ENCODE measurements at places on chromosomes 4 and X.

DNA sequence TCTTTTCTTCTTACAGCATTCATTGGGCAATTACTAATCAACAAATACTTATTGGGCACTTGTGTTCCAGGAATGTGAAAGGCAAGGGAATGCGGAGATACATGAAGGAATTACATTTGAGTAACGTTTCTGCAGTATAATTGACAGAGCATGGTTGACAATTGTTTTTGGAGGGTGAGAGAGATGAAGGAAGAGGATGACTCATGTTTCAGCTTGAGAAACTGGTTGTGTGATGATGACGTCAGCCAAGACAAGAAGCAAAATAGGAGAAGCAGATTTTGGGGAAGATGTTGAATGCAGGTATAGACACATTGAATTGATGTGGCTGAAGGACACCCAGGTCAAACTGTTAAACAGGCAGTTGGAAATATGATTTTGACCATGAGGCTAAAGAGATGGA is 8.0 kb upstream of the CPEB2 start:
- no peak for DNase-seq

- no peak for DNase-seq
Observed at GRCh38 chr4:186693159-186693815, 30.4 kb downstream of the FAT1 start.

DNA sequence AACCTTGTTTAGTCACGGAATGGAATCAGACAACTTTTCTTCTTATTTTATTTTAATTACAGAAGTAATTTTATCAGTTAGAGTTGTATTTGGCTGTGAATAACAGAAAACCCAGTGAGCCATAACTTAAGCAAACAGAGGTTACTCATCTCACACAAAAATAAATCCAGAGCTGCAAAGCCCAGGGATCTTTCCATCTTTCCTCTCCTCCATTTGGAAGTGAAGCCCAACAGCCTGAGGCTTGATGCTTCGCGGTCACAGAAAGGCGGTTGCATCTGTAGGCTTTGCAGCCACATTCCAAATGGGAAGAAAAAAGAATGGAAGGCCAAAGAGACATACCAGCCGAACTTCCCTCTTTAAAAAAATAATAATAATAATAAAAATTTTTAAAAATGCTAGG is 22.6 kb downstream of the CHRNA9 start:
- DNase-seq, result no peak

- no peak for DNase-seq
Observed at GRCh38 chr4:148653681-148654080, 211.5 kb upstream of the NR3C2 start.

- DNase-seq, result no peak
Observed at GRCh38 chr4:102399021-102399420, 53.7 kb upstream of the SLC39A8 start.

DNA sequence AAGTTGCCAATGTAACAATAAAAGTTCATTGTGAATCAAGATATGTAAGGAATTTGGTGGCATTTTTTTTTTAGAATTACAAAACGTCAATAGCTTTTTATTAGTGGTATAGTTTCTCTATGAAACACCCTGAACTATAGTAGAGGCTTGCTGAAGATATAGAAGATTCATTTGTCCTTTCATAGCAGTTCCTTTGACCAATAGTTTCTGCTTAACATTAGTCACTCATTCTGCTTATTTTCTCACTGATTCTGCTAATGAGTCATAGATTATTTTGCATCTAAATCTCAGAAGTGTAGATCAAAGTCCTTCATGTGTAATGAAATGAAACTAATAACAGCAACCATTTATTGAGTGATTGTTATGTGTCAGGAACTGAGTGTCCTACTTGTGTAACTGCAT is 205.0 kb upstream of the TET2 start:
- DNase-seq, result no peak

- DNase-seq, result no peak
Observed at GRCh38 chr4:168685136-168685809, 188.4 kb downstream of the PALLD start.

DNA sequence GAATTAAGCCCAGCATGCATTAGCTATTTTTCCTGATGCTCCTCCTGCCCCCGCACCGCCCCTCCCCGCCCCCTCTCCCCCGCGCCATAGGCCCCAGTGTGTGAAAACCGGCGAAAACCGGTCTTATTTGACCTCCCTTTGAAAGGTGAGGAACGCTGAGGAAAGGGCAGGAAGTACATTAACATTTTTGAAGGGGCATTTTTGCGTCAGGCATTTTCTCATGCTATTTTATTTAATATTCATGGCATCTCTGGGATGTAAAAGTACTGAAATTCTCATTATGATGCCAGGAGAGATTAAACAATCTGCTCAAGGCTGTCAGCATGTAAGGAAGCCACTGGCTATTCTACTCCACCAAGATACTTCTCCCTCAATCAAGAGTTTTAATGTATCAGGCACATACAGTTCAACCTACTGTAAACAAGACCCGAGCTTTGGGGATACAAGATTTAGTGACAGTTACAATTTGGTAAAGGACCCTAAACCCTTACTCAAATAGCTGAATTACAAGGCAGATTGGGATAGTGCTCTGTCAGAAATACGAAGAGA is 1.2 kb upstream of the NMU start:
- no peak for DNase-seq

- no peak for DNase-seq
Observed at GRCh38 chr4:168309781-168310180, 8.8 kb downstream of the DDX60 start.

GRCh38 chrX:113962343-113962742 is 621.5 kb upstream of the HTR2C start:
- DNase-seq, result no peak

DNA sequence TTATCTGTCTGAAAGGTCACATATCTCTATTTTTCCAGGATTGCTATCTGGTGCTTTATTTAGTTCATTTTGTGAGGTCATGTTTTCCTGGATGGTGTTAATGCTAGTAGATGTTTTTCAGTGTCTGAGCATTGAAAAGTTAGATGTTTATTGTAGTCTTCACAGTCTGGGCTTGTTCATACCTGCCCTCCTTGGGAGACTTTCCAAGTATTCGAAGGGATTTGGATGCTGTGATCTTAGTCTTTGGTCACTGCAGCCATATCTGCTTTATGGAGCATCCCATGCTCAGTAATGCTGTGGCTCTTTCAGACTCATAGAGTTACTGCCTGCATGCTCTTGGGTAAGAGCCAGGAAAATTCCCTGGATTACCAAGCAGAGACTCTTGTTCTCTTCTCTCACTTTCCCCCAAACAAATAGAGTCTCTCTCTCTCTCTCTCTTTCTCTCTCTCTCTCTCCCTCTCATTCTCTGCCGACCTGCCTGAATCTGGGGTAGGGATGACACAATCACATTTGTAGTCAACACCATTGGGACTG is 130.0 kb downstream of the AR start:
- DNase-seq, result no peak

GRCh38 chrX:146224442-146224841 is 406.8 kb downstream of the SLITRK2 start:
- no peak for DNase-seq

GRCh38 chrX:20459410-20460350 is 193.0 kb upstream of the RPS6KA3 start:
- peak; percentile 23 for DNase-seq

DNA sequence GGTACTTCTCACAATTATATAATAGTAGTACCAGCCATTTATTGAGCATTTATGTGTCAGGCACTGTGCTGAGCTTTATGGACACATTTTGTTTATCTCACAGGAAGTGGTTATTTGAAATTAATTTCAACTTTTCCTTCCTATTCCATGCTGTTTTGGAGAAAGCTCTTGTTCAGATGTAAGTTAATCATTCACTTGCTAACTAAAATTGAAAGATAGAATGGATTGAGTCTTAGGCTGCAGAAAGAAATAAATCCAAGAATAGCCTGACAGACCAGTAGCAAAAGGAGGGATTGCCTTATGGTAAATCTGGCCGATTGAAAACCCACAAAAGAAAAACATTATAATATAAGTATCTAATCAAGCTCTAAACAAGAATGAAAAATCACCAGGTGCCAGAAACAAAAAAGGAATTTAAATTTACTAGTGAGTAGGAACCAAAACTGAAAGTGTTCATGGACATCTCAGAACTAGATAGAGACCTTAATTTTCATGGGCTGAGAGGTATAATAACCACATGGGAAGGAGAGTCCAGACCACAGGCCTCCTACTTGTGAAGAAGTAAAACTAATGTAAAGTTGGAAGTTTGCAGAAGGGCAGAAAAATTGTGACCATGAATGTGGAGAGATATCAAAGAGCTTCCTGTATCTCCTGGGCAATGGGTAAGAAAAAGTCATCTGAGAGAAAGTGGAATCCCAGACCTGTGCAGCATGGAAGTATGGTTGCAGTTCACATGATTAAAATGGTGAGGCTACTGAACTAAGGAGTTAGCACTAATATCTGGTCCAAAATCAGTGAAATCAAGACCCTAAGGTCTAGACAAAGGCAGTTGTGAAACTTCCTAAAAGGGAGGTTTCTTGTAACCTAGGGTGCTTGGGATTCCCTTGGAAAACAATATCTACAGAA is 38.0 kb downstream of the RADX start:
- no peak for DNase-seq

GRCh38 chr4:82057990-82058544 is 315.7 kb downstream of the HNRNPD start:
- no peak for DNase-seq

DNA sequence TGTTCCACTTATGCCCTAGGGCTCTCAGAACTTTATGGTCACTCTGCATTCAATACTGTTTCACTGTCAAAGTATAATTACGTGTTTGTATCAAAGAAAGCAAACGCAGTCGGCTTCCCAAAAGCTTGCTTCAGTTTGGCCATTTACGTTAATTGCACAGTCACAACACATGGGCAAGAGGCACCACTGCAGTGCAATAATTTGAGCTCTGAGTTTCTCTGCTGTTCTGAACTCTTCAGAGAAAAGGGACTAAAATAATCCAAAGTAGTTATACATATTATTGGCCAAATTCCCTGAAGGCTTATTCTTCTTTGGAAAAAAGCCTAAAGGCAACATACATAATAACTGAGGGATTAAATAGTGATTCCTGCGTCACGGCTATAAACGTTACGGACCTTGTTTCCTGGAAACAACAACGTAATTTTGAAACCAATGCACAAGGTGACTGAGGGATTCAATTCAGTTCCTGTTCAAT is 51.3 kb downstream of the RNF150 start:
- no peak for DNase-seq

Measured in stimulated activated CD8-positive, alpha-beta memory T cell treated with anti-CD3 and anti-CD28 coated beads, Interleukin-4, amount 100 ng/mL, for 48 hours (primary cell).